ENCODE measurements at places on chromosomes 7 and 10.
A peak's percentile ranks its signal among the peaks of the same experiment; 100 is the strongest.

- no peak for DNase-seq
Observed at GRCh38 chr7:128164061-128164954, 76.8 kb upstream of the LEP start.

GRCh38 chr7:28407651-28408050, 4.7 kb upstream of the CREB5 start:
- DNase-seq, result no peak

DNA sequence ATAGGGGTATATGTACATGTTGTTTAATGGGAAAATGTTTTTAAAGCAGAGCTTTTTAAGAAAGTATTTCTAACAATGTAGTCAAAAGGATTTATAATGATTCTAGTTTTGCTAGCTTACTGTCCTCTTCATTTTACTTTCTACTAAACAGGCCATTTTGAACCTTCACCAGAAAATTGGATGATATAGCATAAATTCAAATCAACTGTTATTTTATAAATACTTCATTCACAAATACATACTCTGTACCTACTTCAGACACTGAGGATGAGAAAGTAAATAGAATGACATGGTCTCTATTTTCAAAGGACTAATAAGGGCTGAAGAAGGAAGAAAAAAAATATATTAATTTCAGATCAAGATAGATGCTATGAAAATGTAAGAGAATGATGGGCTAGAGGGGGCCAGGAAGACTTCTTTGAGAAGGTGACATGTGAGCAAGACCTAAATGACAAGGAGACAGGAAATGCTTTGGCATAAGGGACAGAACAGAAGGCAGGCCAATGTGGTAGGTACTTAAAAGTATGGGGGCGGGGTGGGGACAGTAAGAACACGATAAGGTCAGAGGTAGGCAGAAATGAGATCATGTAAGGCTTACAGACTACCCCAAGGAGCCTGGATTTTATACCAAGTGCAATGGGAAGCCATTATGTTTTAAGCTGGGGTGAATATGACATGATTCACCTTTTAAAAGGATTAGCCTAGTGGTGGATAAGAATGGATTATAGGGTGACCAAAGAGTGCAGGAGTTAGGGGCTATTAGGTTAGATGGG, 5.2 kb downstream of the NAMPT start:
- no peak for DNase-seq

GRCh38 chr7:98097042-98097645, 9.5 kb upstream of the LMTK2 start:
- no peak for DNase-seq

GRCh38 chr7:134991469-134992339, 5.4 kb downstream of the AGBL3 start:
- peak; percentile 45 for DNase-seq

- no peak for DNase-seq
Observed at GRCh38 chr7:48360574-48360973, 189.3 kb downstream of the ABCA13 start.

GRCh38 chr7:67022511-67022910, 25.9 kb downstream of the TYW1 start:
- DNase-seq, result no peak

GRCh38 chr7:1706721-1707613, 36.9 kb downstream of the ELFN1 start:
- no peak for DNase-seq

GRCh38 chr7:44445986-44446671, 44.3 kb downstream of the NUDCD3 start:
- no peak for DNase-seq

GRCh38 chr7:111053035-111053434, 37.9 kb upstream of the LRRN3 start:
- no peak for DNase-seq

GRCh38 chr10:31698181-31698830, 230.3 kb downstream of the ARHGAP12 start:
- no peak for DNase-seq

GRCh38 chr10:52871191-52871843, 98.7 kb upstream of the MBL2 start:
- no peak for DNase-seq

- no peak for DNase-seq
Observed at GRCh38 chr10:20956843-20957242, 59.7 kb upstream of the NEBL start.

DNA sequence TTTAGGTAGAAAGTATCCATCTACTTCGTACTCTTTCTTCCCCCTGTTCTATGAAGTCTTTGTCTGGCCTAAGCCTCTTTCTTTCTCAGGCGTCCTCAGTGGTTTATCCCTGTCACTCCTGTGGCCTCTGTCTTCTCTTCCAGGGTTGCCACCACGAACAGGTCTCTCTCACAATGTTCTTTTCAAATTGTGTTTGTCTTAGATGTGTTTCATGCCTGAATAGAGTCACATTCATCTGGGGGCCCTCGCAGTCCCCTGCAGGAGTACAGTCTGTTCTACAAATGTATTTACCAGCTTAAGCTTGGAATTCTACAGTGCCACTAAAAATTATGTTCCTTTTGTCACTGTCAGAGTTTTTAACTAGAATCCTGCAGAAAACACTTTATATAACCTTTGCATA, 680.4 kb upstream of the FOXK1 start:
- no peak for DNase-seq

DNA sequence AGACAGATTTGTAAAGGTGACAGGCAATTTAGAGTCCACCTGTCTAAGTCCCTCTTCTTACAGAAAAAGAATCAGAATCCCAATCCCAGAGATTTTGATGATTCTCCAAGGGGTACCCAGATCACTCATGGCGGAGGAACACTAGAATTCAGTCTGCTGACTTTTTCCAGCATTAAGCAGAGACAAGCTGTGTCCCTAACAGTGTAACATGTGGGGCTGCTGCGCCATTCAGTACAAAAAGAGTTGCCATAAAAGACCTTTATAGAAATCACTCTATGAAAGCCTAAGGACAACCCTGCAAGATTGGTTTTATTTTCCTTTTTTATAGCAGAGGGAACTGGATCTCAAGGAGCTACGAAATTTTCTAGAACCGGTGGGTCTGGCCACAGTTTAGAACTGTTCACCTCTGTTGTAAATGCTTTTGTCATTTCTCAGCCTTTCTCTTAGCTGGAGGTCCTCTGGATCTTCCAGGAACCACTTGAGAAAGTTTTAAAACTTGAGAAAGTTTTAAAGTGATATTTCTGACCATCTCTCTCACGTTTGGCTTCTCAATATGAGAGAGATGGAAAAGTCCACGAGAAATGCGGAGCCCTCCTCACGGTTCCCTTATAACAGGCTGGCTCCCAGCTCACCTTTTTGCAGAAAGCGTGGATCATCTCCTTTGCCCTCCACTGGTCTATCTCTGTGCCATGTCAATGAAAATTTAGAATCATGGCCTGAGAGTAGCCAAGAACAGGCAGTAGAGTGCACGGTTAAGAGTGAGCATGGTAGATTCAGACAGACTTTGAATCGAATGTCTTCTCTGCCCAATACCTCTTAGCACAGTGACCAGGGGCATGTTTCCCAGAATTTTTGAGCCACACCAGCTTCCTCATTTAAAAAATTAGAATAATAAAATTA, 826 bp downstream of the GIMAP7 start:
- no peak for DNase-seq

DNA sequence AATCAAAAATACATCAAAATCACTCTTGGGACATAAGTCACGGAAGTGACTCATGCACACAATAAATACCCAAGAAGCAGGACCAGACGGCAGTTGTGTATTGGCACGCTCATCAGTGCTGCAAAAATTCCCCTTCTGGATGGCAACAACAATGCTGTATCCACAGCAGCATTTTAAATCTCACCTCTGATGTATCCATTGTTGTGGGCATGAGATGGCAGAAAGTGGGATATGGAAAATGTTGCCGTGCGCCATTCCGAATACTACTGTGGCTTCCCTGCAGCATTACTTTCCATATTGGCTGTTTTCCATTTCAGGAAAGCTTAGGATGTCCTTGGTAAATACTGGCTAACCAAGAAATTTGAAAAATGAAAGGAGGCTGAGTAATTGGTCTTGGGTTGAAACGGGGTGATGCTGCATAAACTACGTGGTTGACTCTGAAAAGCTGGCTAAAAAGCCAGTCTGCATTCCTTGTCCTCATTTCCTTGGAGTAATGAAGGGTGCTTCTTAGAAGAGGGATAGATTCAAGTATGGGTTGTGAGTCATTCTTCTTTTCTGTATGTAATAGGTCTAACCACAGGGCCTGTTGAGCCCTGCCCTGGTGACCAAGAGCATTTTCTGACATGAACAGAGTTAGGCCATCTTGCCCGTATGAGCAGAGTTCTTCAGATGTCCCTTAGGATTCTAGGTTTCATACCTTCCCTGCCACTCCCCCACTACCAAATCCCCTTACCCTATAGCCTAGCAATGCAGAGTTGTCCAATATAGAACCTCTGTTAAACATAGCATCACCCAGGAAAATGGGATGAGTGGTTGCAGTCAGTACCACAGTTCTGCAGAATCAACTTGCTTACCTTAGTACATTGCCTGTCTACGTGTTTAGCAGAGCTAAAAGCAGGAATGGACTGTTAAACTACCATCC, 36.3 kb upstream of the TOMM7 start:
- DNase-seq, result no peak

- no peak for DNase-seq
Observed at GRCh38 chr10:113609704-113610108, 54.1 kb downstream of the NRAP start.

DNA sequence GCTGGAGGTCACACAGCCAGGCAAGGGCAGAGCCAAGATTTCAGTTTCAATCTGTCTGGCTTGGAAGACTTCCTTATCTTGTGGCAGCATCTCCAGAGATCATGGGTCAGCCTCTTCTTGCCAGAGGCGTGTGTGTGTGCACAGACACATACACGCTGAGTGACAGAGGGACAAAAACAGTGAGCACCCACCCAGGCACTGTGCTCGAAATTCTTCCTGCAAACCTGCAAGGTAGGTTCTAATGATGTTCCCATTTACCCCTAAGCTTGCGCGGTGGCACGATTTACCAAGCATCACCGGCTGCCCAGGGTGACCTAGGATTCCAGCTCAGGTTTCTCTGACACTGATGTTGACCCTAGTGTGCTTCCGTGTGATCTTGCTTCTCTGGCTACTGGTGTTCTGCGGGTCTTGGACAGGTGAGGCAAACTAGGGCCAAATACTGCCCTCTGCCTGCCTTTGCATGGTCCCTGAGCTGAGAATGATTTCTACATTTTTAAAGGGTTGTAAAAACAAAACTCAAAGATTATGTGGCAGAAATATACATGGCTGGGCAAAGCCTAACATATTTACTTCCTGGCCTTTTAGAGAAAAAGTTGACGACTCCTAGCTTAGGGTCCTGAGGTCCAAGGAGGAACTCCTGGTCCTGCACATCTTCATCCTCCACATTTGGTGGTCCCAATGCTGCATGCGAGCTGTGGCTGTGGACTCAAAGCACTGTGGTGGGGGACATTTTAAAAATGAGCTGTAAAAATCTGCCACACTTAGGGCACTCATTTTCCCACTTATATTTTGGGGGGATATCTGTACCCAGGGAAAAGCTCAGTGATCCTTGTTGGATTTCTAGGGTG, 268.5 kb downstream of the RPS24 start:
- no peak for DNase-seq

DNA sequence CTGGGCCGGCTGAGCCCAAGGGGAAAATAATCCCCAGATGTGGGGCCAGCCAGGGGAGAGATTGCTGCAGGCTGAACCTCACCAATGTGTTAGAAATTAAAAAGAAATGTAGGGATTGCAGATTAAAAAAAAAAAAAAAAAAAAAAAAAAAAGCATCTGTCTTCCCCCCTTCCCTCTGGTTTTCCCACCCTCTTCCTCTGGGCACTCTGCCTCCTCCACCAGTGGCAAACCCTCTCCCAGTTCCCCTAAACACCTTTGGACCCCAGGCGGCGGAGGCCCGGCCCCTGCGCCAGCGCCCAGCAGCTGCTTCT, 7.1 kb downstream of the MNX1 start:
- DNase-seq, result no peak

- DNase-seq, result no peak
Observed at GRCh38 chr7:42981601-42982000, 49.4 kb downstream of the MRPL32 start.

GRCh38 chr10:51881213-51881612, 181.8 kb upstream of the CSTF2T start:
- DNase-seq, result no peak

DNA sequence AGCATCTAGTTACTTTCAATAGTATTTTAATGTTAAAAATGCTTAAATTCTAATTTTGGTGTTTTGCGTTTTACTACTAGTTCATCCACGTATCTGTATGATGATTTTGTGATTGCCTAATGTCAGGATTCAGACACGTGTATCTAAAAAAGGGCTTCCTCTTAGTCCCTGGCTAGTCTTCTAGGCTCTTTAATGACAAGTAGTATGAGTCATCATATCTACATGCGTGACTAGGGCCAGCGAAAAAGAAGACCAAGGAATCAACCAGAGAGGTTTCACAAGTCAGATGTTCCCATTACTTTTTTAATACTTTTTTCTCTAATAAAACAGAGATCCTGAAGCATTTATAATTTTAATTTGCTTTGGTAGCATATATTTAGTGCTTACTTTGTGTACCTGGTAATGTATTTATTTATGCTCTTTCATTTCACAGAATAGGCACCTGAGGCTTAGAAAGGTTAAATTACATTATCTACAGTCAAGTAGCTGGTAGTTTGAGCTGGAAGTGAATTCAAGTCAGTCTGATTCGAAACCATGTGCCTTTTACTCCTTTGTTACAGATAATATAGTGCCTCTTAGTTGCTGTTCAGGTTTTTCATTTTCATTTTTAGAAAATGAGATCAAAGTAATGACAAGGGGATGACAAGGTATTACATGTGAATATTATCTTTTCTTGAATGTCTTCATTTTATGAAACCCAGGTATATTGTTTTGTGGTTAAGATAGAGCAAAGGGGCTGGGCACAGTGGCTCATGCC, 140.3 kb downstream of the FOXP2 start:
- no peak for DNase-seq

DNA sequence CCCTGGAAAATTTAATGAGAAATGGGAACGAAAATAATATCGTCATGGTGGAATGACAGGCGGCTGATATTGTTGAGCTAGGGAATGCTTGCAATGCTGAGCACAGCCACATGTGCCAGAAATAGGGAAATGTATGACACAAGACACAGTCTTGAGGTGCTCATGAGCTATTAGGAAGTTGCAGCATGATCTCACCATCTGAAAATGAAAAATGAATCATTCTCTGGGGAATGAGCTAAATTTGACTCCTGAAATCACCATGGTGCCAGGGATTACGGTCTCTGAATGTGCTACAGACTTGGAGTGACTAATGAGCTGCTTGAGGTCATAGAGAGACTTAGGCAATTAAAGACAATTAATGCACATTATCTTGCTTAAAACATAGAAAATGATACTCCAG, 845.0 kb downstream of the CNTNAP2 start:
- no peak for DNase-seq

Data from large intestine (tissue), 12 donors.